ENCODE measurements at places on chromosomes 1 and 21.

DNA sequence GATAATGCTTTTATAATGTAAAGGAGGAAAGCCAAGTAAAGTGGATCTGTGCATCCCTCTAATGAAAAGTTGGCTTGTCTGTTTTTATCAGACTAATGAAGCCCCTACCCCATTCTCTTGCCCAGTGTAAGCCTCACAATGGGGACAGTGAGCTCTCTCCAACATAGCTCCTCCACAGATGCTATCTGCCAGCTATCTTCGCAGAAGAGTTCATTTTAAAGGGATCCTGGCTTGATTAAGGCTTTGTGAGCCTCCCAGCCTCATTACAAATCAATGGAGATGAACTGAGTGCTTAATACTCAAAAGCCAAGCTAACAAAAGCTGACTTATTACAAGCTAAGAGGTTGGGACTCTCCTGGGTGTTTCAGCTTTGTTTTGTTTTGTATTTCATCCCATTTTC lies 514.7 kb downstream of the NUF2 start:
- DNase-seq: no peak

- no peak for DNase-seq
These were observed 4.6 kb downstream of the LRRC8B start for GRCh38 chr1:89529196-89529595.

DNA sequence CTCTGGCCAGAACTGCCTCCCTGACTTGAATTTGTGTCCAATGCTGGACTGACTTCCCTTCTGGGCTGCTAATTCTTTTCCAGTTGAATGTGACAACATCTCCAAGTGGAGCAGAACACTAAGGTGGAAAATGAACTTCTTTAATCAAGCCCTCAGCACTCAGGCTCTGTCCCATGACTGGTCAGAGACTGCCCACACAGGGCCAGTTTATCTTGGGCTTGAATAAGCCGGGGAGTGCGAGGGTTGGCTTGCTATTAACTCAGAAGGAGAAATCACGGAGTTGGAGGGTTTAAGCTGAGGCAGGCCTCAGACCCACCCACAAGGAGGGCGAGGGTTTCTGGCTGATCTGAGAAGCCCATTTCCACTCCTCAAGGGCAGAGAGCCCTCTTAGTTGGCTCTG lies 12.4 kb downstream of the KCNA10 start:
- DNase-seq: no peak

DNA sequence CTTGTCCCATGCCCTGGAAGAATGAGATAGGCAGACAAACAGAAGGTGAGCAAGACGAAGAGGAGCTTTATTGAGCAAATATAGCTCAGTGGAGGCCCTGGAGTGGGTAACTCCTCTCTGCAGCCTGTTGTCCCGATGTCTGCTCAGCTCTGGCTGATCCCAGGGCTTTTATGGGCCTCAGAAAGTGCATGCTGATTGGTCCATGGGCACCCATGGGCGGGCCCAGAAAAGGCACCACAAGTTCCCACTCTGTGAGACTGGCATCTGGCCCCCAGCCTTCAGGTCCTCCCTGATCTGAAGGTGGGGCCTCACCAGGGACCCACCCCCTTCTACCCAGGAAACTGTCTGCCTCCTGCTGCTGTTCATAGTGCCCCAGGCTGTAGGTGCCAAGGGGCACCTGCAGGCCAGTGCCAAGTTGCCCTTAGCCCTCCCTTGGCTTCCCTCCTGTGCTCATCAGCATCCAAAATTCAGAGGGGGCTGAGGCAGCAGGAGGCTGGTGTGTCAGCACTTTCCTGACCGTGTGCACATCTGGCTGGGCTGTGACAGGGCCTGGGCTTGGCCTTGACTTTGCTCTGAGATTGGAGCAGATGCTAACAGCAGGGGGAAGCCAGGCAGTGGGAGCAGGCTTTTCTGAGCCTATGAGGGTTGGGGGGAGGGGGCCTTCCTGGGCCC lies 35.4 kb downstream of the ACTL8 start:
- DNase-seq: no peak

DNA sequence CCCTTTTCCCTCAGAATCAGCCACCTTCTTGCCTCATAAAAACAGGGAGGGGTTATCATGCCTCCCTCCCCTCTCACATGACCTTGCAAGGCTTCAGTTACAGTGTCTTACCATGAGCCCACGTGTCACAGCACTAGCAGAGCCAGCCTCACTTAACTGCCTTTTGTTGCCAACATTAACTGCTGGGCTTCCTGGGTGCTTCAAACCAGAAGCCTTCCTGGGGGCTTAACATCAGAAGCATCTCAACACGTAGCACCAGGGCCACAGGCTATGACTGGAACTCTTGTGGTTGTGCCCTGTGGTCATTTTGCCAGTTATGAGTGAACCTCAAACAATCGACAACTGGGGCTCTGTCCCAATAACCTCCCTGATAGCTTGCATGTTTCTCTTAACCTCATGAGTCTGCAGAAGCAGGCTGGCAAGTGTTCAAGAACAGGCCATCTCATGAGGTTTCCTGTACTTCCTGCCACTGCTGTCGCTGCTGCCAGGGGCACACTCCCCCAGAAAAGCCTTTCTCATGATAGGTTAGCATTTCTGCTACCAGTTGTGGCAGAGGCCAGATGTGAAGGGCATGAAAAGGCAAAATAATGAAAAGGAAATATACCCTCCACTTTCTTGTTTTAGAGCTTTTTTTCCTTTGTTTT lies 132.2 kb downstream of the GLUL start:
- peak; percentile 76 for DNase-seq

GRCh38 chr1:18927082-18927653 lies 24.8 kb upstream of the ALDH4A1 start:
- DNase-seq: peak; percentile 58

DNA sequence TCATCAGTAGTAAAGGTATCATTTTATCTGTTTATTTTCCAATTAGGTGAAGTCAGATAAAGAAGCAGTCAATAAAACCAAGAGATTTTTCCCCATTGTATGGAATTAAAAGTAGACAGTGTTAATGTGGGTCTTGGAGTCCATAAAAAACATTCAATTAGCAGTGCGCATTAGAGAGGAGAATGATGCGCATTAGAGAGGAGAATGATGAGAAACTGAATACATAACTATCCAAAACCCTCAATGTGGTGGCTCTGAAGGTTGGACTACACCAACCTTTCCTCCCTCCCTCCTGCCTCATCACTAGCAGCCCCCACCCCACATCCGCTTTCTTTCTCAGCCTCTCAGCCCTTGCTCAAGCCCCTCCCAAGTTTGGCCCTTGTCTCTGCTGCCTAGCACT lies 99.5 kb downstream of the DAB1 start:
- DNase-seq: no peak

DNA sequence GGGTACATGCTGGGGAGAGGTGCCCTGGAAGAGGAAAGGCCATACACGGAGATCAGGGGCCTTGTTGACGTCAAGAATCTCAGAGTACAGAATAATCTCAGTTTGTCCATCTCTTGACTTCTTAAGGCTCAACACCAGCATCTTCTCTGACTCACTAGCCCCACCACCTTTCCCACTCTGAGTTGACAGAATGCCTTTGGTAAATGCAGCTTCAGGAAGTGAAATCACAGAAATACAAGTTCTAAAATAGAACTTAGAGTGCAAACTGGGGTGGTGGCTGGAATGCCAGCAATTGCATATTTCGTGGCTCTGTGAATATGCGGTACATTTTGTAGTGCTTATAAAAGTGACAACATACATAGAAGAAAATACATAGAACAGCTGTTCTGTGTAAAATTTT lies 1.6 kb downstream of the COG2 start:
- DNase-seq: no peak

GRCh38 chr1:25979210-25979609 lies 18.7 kb downstream of the PAFAH2 start:
- DNase-seq: no peak

- DNase-seq: peak; percentile 75
These were observed at the start of gene ADAMTSL4 for GRCh38 chr1:150548632-150549495. Gene ADAMTSL4, plus strand, starts transcription at chr1:150549408. Its CDS starts 2,881 bp downstream, at chr1:150552289.

DNA sequence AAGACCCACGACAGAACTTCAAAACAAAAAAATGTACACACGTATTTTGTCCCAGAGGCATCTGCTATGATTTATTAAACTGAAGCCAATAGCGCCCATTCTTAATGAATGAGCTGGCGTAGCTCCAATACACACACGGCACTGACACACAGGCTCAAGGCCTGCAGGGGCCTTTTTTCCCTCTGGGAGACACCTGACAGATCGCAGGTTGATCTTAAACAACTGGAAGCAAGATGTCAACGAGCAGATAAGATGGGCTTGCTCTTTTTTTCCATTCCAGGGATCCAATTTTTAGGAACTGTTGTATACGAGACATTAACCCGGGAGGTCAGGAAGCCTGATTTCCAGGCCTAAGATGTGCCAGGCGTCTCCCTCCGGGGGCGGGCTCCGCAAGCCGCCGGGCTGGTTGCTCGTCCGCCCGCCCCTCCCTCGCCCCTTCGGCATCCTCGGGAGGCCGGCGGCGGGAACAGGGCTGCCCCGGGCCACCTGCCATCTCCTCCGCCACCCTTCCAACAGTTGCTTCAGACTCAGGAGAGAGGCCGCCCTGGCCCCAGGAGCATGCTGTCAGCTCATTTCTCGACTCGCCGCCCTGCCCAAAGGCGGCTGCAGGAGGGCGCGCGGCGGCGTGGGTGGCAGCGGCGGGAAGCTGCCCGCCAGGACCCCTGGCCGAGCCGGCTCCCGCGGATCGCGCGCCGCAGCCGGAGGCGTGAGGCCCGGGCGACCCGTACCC lies 735 bp downstream of the TTC13 start:
- peak; percentile 52 for DNase-seq

DNA sequence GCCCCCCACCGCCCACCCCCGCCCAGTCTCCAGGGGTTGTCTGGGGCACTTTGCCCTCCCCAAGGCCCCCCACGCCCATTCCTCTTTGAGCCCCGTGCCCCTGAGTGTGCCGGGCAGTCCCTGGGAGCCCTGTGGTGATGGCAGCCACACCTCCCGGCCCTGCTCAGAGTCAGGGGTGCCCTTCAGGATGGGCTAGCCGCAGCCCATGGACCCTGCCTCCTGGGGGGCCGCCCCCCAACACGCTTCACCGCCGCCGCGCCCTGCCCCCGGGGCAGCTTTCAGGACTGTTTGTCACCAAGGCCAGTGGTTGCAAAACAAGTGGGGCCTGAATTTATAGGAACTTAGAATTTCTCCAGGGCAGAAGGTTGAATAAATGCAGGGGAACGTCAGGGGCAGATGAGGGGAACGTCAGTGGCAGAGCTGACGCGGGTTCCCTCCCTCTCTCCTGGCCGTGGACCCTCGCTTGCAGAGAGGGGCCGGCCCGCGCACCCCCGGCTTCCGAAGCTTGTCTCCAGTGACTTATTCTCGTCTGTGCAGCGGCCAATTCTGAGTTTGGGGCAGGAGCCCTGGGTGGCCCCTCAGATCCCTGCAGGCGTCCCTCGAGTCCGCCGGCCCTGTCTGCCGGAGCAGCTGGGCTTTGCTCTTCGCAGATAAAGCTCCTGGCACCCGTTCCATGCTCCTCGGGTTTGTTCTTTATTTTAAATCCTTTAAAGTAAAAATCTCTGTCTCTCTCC lies 41.2 kb upstream of the ADARB1 start:
- peak; percentile 37 for DNase-seq

- no peak for DNase-seq
These were observed 177.0 kb downstream of the CLIC6 start for GRCh38 chr21:34845521-34846451.

GRCh38 chr1:236516929-236517704 lies 6.7 kb upstream of the LGALS8 start:
- peak; percentile 28 for DNase-seq

GRCh38 chr1:58907398-58907797 lies 123.6 kb upstream of the JUN start:
- no peak for DNase-seq

DNA sequence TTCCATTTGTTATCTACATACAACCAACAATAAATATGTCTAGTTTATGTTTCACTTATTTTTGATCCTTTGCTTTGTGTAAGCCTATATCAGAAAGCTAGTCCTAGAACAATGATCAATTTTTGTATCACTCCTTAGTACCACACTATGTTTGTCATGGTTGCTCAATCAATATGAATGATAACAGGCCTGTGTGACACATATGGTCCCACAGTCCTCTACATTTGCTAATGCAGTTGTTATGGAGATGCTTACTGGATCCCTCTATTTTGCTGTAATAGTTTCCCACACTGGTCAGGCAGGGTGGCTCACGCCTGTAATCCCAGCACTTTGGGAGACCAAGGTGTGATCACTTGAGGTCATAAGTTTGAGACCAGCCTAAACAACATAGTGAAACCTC lies 59.1 kb downstream of the ERO1B start:
- DNase-seq: no peak

DNA sequence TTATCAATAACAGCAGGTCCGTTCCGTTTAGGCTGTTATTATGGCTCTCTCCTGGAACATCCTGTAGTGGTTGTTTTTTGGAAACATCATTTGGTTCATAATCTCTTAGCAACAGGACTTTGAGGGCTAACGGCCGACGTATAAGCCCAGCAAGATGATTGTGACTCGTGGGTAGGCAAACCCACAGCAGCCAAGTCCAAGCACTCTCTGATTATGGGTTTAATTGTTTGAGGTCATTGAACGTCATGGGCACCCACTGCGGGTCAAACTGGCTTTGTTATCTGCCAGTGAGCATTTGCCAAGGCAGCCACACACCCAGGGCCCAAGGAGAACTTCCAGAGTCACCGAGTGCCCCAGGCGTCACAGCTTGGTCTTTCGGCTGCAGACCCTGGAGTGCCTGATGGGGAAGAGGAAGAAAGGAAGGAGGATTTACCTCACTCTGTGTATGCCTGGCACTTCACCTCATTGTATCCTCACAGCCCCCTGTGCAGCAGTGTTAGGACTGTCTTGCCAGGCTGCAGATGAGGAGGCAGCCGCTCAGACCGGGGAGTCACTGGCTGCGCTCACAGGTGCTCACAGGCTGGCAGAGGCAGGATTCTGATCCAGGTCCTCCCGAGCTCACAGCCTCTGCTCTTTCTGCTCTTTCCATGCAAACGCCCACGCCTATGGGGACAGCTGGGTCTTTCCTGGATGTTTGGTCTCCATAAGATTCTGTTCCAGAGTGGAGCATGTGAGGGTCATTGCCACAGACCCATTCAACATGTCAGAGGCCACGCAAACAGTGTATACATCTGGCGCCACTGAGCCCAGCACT lies 30.8 kb upstream of the EPS8L3 start:
- DNase-seq: no peak

DNA sequence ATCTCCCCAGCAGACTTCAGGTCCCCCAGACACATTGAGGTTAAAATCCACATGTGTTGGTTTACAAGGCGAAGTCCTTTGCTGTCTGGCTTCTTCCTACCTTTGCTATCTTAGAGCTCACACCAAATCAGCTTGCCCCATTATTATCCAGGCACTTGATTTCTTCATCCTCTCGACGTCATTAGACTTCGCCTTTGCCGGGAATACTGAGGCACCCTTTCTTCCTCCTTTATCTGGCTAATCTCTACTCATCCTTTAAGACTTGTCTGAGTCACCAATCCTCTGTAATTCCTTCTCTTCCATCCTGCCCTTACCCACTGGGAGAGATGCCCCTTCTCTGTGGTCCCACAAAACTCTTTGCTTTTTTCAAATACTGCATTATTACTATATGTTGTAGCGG lies 9.2 kb upstream of the XCL2 start:
- DNase-seq: no peak

DNA sequence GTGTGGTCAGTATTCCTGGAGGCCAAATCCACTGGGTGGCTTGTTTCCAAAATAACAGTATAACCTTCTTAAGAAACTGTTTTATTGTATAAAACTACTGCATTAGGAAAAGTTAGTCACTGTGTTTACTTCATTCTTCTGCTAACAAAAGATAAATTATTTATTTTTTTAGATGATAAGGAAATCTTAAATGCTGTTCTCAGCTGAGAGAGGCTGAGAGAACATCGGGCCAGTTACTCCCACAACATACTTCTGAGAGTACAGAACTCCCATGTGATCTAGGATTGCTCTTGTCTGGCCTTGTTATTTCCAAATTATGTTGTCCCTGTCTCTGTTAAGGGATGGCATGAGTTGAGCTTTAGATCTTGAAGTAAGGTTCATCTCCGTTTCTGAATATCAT lies 96.7 kb upstream of the CXADR start:
- DNase-seq: no peak

Data from Peyer's patch (tissue), 4 donors.